Fibroblast of the aortic adventitia (primary cell): ENCODE measurements at places on chromosomes 13 and 19.

- no peak for DNase-seq
These were observed 3.3 kb upstream of the MISP start for GRCh38 chr19:747432-748273.

DNA sequence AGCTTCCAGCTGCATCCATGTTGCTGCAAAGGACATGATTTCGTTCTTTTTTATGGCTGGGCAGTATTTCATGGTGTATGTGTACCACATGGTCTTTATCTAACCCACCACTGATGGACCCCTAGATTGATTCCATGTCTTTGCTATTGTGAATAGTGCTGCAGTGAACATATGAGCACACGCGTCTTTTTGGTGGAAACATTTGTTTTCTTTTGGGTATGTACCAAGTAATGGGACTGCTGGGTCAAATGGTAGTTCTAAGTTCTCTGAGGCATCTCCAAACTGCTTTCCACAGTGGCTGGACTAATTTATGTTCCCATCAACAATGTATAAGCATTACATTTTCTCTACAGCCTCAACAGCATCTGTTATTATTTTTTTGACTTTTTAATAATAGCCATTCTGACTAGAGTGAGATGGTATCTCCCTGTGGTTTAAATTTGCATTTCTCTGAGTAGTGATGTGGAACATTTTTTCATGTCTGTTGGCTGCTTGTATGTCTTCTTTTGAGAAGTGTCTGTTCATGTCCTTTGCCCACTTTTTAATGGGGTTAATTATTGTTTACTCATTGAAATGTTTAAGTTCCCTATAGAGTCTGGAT lies 6.8 kb upstream of the UBE2L5 start:
- DNase-seq, result no peak

GRCh38 chr19:55028757-55029156 lies 9.3 kb downstream of the GP6 start:
- no peak for DNase-seq

- peak; percentile 4 for DNase-seq
These were observed 9.2 kb upstream of the SULT2A1 start for GRCh38 chr19:47895165-47895782.

- DNase-seq, result peak; percentile 39
These were observed 54.2 kb downstream of the KDM4B start for GRCh38 chr19:5023128-5023571.

- no peak for DNase-seq
These were observed 89.3 kb downstream of the MIPEP start for GRCh38 chr13:23799945-23800344.

DNA sequence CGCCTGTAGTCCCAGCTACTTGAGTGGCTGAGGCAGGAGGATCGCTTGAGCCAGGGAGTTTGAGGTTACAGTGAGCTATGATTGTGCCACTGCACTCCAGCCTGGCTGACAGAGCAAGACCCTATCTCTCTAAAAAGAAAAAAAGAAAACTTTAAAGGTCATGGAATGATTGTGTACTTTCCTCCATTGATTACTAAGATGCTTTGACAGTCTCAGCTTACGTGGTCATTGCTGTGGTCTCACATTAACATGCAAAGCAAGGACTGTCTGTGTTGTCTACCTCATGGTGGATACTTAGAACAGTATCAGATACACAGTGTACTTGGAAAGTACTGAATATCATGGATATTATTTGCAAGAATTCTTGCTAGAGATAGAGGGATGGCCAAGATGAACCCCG lies 14.0 kb upstream of the TNFSF14 start:
- no peak for DNase-seq

GRCh38 chr19:14363183-14364097 lies 17.8 kb upstream of the ADGRE5 start:
- peak; percentile 74 for DNase-seq

DNA sequence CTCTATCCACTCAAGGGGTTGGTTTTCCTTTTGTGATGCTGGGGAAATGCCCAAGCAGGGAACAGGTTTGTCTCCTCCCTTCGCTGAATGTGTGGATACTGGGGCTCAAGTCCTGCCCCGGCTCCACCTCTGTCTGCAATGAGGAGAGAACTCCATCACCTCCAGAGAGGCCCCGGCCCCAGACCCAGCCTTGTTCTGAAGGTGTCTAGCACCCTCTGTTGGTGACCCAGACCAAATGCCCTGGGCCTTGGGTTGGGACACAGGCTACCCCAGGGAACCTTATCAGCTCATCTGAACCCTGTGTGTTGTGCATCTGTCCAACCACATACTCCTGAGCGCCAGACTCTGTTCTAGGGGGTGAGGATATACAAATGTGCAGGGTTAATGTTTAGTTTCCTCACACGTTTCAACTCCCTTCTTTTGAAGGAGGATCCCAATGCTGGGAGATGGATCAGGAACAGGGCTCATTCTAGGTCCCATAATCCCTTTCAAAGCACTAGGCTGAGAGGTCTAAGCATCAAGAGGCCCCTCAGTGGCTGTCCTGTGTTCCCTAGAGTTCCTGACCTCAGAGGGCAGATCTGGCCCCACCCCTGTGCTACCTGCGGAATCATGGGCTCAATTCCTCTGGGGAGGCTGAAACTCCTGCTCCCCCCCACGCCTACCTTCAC lies 112.5 kb upstream of the SLC7A1 start:
- DNase-seq, result peak; percentile 62

DNA sequence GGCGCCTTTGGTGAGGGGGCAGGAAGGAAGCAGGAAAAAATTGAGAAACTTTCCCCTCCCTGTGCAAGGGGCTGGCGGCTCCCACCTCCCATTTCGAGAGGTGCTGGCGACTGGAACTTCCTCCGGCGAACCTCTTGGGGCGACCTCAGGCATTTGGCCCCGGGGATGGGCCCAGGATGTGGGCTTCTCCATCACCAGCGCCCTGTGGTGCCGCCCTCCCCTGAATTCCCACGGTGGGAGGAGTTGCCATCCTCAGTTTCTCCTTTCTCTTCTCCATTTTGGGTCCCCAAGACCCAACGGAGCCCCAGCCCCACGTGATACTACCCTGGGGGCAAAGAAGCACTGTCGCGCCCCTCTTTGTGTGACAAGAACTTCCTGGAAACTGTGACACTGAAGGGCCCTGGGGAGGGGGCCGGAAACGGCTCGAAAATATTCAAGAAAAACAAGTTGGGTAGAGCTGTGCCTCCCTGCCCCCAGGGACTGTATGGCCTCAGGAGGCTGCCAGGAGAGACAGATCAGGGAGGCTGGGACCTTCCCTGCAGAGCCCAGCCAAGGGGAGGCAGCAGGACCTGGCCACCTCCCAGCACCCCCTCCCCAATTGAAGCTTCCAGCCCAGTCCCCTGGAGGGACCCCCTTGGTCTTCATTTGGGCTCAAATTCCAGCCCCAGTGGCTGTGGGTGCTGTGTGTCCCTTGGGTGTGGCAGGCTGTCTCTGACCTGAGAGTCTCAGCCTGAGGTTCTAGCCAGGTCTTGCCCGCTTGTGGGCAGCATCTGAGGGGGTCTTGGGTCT lies 16.2 kb upstream of the AP1M2 start:
- DNase-seq, result no peak

GRCh38 chr19:1786668-1787067 lies 25.4 kb downstream of the ATP8B3 start:
- DNase-seq, result no peak

DNA sequence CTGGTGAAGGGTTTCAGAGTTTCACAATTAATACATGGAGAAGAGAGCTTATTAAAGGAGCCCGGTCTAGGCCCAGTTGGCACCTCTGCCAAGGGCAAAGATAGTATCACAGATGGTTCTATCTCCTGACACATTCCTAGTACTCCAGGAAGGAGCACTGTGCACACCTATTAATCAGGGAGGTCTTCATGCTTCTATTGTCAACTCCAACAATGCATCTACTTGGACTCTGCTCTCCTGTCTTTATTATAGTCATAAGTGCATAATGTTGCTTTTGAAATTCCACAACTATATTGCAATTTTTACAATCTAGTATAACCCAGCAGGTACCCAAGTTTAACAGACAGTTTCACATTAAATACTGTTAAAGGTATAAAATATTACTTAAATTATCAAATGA lies 174.5 kb upstream of the TSC22D1 start:
- no peak for DNase-seq

GRCh38 chr19:48807590-48808308 lies 3.1 kb downstream of the BCAT2 start:
- no peak for DNase-seq

GRCh38 chr13:45108716-45109101 lies 11.6 kb upstream of the GTF2F2 start:
- no peak for DNase-seq

DNA sequence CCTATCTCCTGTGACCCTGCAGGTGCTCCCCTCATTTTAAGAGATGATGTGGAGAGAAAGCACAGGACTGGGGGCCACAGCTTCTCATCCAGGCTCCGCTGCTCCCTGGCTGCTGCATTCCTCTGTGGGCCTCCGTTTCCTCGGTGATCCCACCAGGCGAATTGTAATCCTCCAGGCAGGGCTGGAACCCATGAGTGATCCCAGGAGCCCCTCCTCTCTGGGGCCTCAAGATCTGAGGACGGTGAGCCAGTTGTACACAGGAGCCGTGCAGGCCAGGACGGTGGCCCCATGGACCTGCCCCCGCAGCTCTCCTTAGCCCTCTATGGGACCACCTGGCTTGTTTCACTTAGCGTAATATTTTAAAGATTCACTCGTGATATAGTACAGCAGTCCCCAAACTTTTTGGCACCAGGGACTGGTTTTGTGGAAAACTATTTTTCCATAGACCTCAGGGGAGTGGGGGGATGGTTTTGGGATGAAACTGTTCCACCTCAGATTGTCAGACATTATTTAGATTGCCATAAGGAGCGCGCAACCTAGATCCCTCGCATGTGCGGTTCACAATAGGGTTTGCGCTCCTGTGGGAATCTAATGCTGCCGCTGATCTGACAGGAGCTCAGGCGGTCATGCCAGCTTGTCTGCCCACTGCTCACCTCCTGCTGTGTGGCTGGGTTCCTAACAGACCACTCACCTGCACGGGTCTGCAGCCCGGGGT lies 5.6 kb downstream of the FFAR3 start:
- no peak for DNase-seq

DNA sequence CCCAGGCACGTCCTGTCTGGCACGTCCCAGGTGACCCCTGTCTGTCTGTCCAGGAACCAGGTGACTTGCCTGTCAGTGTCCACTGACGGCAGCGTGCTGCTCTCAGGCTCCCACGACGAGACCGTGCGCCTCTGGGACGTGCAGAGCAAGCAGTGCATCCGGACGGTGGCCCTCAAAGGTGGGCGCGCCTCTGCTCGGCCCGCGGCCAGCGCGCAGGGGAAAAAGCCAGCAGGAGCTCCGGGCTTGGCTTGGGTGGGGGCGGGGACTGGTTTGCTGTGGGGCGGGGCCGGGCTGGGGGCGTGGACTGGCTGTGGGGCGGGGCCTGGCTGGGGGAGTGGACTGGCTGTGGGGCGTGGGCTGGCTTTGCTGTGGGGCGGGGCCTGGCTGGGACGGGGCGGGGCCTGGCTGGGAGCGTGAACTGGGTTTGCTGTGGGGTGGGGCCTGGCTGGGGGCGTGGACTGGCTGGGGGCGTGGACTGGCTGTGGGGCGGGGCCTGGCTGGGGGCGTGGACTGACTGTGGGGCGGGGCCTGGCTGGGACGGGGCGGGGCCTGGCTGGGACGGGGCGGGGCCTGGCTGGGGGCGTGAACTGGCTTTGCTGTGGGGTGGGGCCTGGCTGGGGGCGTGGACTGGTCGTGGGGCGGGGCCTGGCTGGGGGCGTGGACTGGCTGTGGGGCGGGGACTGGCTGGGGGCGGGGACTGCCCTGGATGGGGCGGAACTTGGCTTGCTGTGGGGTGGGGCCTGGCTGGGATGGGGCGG lies 7.2 kb downstream of the WDR18 start:
- peak; percentile 29 for DNase-seq

GRCh38 chr19:47699360-47699917 lies 13.8 kb upstream of the EHD2 start:
- peak; percentile 27 for DNase-seq

DNA sequence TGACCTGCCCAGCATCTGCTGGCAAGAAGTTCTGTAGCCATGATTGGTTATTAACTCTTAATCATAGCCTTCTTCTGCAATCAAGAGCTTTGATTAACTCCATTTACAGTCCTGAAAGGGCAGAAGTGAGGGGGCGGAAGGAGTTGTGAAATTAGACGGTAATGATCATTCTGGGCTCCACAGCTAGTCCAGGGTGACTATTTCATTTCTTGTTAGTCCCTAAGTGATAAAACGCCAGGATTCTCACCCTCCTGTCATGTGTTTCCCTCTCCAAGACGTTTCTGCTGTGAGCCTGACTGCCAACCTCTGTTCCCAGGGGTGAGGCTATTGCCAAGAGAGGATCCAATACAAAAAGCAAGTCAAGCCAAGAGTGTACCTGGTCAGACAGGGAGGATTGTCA lies 155.9 kb upstream of the IPO5 start:
- no peak for DNase-seq
